ENCODE measurements at places on chromosomes 3 and 15. TPM values are rescaled to one million over a fixed set of nuclear protein-coding genes. Genes with fewer than 3 reads are reported as not detected.

Gene GAP43
- total RNA-seq: 0.09 TPM

Gene MESP1
- total RNA-seq: 5.5 TPM

Gene BCHE
- 0.79 TPM for total RNA-seq

Gene GRK7
- not detected for total RNA-seq

Gene STAC
- total RNA-seq: 2.3 TPM

Gene HTR3E
- total RNA-seq: not detected

Measured in A549 treated with GW870086 at 1 μM for 4 hours (cell line).